Epithelial cell of esophagus (primary cell): ENCODE measurements at places on chromosomes 1 and 21.

- DNase-seq: no peak
These were observed 33.1 kb downstream of the SOAT1 start for GRCh38 chr1:179326746-179327145.

DNA sequence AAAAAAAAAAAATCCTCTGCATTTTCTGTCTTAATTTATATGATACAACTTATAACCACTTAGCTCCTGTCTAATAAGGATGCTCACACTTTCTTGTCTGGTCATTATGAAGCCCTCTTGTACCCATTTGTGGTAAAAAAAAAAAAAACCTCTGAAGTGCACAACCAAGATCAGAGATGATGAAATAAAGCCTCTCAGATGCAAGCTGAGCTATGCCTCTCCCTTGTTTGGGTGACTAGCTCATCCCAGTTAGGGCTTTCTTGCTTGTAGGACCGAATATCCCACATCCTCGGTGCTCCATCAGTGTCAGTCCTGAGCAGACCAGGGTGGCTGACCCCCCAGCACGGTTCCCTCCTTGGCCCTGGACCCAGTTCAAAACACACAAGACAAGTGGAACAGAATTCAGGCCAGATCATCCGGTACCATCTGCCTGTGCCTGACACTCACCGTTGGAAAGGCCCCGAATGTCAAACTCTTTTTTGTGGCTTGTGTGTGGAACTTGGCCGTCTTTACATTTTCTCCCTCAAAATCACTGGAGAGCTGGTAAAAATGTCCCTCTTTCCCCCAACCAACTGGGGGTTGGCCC is 6.3 kb upstream of the SELENON start:
- DNase-seq: no peak

GRCh38 chr1:171643156-171643555 is 9.3 kb downstream of the MYOC start:
- no peak for DNase-seq

DNA sequence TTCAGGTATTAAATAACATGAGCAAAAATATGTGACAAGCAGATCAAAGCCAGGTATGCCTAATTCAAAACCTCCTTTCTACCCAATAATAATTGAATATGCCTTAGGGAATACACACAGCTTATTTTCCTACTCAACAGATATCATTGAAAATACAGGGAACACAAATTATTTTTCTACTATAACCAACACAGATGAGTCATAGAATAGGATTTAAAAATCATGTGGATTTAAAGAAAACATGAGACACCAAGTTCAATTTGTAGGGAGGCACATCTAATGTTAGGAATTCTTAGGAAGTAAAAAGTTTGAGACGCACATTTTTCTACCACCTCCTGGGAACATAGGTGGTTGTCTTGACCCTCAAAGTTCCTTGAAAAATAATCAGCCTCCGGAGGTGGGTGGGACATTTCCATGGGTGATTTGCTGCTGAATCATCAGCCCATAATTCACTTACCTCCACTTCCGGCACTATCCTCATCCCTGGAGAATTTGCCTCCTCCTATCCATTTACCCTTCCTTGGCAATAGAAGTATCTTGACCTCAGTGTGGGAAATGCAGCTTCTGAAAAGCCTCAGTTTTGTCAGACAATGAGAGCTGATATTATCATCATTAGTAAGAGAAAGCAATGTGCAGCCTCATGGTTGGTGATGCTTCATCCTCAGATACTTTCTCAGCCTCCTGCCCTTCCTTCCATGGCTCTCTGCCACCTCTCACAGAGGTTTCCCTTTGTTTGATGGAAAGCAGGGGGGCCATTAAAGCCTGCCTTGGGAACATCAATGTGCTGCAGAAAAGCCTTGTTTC is 33.5 kb upstream of the RGS4 start:
- DNase-seq: peak; percentile 96

- peak; percentile 20 for DNase-seq
These were observed 15.1 kb downstream of the NFASC start for GRCh38 chr1:204885790-204886189.

DNA sequence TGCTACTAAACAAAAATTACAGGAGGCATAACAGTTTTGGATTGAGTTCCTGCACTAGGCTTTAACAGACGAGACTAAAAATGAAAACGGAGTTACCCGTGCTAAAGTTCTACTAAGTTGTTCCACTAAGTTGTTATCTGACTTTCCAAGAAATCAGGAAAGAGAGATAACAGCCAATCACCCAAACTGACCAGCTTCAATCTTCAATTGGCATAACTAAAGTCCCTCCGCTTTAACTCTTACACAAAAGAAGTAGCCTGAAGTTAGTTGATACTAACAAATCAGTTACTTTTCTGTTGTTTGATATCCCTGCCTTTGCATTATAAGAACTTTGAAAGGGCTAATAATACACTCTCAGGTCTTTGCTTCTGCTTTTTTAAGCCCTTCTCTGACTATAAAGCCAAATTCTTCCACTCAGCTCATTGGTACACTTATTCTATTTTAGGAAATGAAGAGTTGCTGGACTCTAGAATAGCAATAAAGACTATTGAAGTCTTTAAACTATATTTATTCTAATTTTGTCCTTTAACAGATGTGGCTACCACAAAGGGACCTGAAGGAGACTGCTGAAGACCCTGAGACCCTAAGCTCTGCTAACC is 61.3 kb downstream of the TESK2 start:
- DNase-seq: no peak

DNA sequence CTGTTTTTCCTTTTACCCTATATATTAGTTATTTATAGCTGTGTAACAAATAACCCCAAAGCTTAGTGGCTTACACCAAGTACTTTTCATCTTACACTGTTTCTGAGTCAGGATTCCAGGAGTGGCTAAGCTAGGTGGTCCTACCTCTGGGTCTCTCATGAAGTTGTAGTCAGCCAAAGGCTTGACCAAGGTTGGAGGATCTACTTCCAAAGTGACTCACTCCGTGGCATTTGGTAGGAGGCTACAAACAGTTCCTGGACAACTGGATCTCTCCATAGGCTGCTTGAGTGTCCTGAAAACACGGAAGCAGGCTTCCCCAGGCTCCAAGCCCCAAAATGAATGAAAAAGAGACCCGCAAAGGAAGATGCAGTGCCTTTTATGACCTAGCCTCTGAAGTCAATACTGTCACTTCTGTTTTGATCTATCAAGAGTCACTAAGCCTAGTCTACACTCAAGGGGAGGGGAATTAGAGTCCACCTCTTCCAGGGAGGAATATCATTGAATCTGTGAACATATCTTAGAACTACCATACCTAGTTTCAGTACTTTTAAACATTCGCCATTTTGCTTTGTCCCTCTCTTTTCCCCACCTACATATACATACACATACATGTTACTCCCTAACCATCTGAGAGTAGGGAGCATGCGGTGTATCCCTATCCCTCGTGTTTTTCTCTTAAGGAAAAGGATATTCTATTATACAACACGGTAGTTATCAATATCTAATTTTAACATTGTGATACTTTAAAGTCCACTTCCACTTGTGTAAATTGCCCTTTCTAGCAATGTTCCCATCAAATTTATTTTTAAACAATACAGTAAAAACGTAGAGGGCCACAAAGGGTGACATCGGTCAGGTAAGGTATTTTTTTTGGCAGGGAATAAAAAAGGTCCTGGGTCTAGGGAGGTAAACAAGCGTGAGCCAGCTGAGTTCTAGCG is 67.2 kb downstream of the SLC35A3 start:
- DNase-seq: peak; percentile 73

- DNase-seq: peak; percentile 71
These were observed 80.0 kb downstream of the USP25 start for GRCh38 chr21:15809818-15810217.

GRCh38 chr1:52296345-52296744 is 69.7 kb downstream of the CC2D1B start:
- DNase-seq: peak; percentile 73

DNA sequence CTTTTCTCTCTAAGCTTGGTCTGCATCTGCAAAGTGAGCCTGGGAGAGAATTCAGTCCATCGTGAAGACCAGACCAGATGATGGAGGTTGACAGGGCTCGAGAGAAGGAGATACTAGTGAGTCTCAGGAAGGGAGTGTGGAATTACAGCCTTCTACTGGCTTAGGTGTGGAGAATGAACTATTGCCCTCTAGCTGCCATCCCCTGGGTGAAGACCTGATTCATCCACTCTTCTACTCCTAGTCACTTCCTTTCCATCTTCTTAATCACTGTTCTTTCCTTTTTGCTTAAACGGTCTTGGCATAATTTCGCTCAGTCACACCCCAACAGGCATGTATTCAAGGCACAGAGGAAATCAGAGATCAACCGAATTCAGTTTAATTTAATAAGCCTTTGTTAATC is 34.0 kb upstream of the HSD17B7 start:
- DNase-seq: peak; percentile 64

DNA sequence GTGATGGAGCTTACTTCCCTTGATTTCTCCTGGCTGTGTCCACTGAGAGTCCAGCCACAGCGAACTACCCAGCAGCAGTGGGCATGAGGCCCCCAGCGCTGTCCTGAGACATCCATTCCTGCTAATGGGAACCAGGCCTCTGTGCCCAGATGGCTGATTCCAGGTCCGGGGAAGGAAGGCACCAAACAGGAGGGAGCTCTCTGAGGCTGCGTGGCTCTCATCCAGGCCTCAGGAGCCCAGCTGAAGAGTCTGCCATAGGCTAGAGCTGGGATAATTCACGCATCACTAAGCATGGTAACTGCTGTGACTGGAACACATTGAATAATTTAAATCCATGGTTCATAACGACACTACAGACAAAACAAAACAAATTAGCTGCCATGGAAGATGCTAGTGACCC is 24.7 kb upstream of the LRRC47 start:
- DNase-seq: no peak

DNA sequence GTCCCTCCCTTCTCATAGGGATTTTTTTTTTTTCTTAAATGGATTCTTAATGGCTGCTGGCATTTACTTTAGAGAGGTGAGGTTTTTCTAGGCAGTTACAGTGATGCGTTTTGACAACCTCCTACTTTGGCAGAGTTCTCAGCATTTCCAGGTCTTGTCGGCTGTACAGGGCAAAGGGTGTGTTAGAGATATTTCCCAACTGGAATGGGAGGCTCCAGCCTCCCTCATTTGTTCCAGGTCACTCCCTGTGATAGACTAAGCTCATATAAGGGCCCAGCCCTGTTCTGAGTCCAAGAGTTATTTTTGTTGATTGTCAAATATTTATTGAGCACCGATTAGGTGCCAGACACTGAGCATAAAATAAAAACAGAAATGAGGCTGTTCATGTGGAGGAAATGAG is 7.6 kb upstream of the XKR8 start:
- DNase-seq: no peak

DNA sequence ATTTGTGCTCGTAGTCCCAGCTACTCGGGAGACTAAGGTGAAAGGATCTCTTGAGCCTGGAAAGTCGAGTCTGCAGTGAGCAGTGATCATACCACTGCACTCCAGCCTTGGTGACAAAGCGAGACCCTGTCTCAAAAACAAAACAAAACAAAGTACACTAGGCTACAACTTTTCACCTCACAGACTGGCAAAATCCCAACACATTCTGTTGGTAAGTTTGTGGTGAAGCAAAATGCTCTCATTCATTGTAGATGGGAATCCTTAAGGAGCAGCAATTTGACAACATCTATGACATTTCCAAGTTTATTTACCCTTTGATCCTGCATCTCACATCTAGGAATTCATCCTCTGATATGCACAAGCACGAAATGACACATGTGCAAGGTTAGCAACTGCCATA is 20.2 kb upstream of the SLC1A7 start:
- DNase-seq: no peak

DNA sequence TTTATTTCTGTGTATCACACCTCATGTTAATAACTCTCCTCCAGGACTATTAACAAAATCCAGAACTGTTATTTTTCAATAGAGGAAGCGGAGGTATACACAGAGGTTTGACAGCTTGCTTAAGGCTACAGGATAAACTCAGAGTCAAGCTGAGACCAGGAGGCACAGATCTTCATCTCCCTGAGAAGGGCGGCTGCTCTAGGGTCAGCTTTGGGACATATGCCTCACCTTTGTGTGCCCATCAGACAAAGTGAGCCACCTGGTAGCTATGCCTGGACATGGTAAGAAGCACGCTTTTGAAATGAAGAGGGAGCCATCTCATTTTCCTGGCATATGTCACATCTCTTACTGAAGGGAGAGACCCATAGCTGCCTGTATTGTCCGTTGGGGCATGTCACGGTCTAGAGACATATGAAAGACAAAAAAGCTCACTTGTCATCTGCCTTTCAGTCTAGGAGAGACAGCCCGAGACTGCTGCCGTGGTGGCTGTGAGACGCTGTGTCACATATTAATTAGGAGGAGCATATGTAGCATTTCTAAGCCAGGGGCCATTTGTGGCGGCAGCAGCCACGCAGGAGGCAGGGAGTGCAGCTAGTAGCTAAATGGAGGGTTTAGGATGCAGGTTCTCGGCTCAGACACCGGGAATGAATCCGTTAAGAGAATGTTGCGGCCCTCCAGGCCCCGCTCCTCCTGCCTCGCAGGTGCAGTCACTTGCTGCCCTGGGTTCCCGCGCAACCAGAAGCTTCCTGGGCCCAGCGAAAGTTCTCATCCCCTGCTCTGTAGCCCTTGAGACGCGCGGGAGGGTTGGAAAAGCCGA is 161.3 kb upstream of the C1orf21 start:
- DNase-seq: no peak

- no peak for DNase-seq
These were observed 35.0 kb downstream of the C21orf91 start for GRCh38 chr21:17784180-17784598.

- DNase-seq: no peak
These were observed 345.4 kb upstream of the NCAM2 start for GRCh38 chr21:20652846-20653245.

DNA sequence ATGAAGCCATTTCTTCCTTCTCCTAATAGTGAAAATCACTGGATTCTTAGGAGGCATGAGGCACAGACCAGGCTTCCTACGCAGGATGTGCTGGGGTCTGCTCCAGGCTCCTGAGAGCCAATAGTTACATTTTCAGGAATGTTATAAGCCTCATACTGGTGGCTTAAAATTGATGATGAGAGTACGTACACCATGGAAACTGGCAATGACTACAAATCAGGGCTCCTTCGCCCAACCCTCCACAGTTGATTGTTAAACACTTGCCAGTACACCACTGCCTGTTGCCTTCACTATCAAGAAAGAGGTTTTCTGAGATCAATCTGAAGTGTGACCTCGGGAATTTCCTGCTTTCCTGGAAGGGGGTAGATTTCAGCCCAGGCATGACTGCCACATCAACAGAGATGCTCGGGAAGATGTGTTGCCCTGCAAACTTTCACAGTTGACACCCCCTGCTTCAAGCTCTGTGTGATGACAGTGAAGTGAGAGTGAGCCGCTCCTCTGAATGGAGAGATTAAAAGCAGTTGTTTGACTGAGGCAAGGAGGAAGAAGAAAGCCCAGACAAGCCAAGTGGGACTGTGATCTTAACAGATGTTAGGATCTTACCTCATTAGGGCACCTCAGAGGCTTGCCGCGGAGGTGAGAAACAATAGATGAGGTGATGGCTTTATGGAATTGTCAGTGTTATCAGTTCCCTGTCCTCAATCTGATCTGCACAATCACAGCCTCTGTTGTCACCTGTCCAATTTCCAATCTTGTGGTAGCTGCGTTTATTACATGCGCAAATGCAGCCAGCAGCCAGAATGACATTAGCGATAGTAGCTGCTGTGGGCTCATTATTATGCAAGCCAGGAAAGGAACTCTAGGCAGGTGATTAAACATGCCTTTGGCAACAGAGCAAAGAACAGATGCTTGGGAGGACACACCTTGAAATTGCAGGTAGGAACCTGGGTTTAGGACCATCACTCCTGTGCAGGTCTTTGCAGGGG is 277.3 kb downstream of the KAZN start:
- peak; percentile 82 for DNase-seq

GRCh38 chr1:203216274-203217138 is 13.0 kb downstream of the CHIT1 start:
- DNase-seq: peak; percentile 73
